ENCODE measurements at places on chromosomes 7 and 10.

GRCh38 chr7:39465055-39465929 lies 100.9 kb upstream of the YAE1 start:
- DNase-seq = no peak

- DNase-seq = no peak
Measured at GRCh38 chr10:121771966-121772365, 155.9 kb downstream of the ATE1 start.

GRCh38 chr7:110718503-110719205 lies 372.3 kb upstream of the LRRN3 start:
- DNase-seq = no peak

DNA sequence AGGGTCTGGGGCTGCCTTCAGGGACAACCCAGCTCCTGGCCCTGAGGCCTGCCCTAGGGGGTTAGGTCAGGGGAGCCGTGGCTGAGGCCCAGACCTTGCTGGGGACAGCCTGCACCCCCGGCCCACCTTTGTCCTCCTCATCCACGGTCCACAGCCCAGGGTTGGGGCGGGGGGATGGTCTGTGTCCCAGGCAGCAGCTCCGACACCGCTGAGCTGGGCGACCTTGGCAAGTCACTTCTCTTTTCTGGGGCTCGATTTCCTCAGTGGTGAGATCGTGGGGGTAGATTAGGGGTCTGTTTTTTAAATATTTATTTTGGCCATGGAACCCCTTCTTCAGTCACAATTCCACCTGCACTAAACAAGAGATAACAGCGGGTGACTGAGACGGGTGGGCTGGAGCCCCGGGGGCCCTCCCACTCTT lies 30.9 kb downstream of the DNAJB12 start:
- DNase-seq = no peak

DNA sequence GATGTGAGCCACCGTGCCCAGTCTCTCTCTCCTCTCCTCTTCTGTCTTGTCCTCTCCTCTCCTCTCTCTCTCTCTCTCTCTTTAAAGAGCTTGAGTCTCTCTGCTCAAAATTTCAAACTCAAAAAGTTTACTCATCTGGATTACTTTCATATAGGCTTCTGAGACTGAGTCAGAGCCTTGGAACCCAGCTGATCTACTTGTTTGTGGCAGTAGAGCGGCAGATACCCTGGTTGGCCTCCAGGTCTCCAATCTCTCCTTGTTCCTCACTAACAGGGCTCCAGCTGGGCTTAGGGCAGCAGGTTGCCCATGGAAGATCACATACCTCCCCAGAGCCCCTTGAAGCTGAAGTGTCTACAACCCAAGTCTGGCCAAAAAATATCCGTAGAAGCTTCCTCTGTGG lies 51.0 kb downstream of the HHEX start:
- DNase-seq = no peak

GRCh38 chr7:26526265-26526587 lies 234.6 kb downstream of the SNX10 start:
- no peak for DNase-seq

DNA sequence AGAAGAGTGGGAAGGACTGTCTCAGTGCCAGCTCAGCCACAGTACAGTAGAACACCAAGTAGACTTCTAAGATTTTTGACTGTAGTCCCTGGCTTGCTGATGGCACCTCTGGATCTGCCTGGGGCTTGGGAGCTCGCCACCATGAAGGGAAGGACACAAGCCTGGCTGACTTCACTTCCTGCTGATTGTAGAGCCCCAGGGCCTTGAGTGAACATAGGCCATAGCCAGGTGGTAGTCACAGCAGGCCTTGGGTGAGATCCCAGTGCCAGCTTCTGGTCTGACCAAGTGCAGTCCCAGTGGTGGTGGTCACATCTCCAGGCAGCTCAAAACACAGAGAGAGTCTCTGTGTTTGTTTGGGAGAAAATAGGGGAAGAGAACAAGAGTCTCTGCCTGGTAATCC lies 57.6 kb upstream of the HBP1 start:
- no peak for DNase-seq

GRCh38 chr7:151339651-151340382 lies 1.8 kb upstream of the NUB1 start:
- DNase-seq = peak; percentile 22

DNA sequence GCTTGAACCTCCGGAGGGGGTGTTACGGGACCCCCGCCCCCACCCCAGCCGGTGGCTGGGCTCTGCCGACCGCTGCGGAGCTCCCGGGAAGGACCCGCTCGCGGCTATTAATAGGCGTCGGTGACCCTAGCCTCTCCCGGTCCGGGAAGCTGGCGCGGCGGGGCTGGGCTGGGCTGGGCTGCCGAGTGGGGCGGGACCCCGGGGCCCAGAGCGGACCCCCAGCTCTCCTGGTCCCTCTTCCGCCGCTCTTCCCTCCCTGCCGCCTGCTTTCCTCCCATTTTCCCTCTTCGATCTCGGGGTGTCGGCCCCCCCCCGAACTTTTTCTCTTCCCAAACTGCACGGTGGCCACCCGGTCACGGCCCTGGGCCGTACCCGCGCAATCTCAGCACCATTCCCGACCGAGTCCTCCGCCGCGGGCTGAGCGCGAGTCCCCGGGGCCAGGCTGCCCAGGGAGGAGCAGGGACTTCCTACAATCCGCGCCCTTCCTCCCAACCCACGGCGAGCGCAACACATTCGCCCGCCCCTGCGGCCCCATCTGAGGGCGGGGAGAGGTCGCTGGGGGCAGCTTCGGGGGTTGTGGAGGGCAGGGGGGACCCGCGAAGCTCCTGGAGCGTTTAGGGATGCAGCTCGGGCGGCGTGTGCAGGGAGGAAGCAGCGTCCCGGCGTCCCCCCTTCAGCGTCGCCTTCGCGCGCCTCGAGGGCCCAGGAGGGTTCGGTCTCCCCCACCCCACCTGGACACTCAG lies 3.1 kb upstream of the ELFN1 start:
- DNase-seq = no peak

GRCh38 chr10:63901881-63902280 lies 380.7 kb downstream of the REEP3 start:
- no peak for DNase-seq

DNA sequence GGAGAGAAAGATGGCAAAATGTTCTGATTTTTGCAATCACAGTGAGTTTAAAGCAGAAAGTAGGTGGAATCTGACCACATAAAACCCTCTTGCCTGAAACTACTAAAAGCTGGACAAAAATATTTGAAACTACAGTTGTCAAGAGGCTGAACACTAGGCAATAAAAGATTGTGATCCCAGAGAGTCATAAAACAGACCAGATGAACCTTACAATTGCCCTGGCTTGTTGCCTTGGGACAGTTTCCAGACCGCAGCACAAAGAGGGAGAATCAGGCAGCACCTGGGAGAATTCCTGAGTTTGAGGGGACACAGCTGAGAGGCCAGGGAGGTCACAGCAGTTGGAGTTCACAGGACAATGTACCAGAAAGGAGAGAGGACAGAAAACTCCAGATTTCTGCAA lies 107.3 kb upstream of the NANOS1 start:
- no peak for DNase-seq

GRCh38 chr10:33139181-33139646 lies 181.2 kb upstream of the ITGB1 start:
- no peak for DNase-seq

GRCh38 chr7:107327986-107328569 lies 141.8 kb upstream of the GPR22 start:
- no peak for DNase-seq

All from bone marrow (tissue), 2 donors.